ENCODE measurements at places on chromosomes 5 and 9.

DNA sequence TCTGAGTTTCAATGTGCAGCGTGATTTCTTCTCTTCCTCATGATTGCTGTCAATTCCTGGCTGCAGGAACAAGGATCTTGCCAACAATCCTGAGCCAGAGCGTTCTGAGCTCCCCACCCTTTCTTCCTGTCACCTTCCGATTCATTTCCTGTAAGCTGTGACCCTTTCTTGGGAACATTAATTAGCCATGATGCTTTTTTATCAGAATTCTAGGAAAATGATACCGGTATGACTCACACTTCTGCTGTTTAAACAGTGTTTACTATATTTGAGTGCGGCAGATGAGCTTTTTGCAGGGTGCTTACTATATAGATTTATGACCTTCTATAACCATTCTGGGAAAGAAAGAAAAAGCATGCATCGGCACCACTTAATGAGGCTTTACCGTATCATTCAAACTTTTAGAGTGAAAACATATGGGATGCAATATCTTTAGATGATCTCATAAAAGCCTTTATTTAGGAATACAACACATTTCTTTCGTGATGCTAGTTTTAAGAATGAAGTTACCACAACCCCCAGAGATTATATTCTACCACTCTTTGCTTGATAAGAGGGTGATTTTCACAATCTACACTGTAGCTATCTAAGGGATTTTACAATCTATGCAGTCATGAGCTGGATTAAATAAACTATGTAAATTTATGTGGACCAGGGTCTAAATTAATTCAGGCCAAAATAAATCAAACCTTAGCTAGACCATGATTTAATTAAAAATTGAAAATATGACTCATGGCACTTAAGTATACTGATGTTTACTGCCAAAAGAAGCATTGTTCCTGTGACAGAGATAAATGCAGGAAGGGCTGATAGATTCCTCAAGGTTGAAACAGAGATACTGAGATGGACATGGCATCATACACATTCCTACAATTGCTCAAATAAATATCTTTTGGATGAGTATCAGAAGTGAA is 38.0 kb upstream of the OSMR start:
- DNase-seq, result no peak

GRCh38 chr9:71446106-71446472 is 322.2 kb downstream of the CEMIP2 start:
- no peak for DNase-seq

DNA sequence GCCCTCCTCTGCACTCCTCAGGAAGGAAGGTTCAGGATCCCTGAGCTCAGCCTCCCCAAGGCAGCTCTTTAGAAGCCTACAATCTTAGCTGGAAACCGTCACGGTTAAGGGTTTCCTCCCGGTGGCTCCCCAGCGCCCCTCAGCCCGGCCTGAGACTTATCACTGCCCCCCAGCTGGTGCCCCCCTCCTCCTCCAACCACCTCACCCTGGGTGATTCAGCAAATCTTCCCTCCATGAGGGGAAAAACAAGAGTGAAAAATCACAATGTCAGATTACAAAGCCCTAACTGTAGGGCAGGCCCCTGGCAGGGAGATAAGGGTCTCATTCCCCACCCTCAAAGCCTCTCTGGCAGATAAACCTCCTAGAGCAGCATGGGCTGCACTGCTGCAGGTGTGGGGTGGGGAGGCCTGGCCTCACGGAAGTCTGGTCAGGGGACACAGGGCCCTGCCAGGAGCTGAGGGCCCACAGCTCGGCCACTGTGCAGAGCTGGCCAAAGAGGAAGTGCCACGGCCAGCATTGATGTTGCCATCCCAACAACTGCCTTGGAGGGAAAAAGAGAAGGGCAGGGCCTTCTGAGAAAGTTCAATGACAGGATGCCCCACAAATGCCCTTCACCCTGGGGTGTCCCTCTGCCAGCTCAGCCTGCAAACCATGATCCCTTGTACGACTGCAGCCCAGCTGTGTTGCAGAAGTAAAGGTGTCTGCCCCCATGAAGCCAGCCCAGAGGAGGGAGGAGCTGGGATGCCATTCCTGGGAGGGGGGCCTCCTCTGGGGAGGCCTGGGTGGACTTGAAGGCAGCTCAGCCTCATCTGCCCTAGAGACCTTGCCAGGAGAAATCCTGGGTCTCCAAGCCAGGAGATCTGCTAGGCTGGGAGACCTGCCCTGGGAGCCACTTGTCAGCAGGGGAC is 25.9 kb downstream of the GFI1B start:
- no peak for DNase-seq

DNA sequence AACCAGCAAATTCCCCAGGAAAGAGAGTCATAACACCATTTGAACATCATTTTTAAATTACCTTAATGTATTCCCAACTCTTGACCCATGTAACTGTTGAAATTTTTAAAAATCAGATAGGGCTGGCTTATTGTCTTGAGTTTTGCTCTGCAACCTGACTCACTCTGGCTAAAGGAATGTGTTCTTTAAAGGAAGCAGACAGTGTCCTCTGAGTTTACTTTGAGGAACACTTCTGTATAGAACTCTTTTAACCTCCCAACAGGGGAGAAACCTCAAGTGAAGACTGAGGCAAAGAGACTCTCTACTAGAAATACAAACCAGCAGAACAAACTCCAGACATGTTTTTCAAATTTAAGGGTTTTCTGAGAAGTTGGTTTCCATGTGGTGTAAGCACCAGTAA is 248.9 kb downstream of the CWC27 start:
- DNase-seq, result no peak

DNA sequence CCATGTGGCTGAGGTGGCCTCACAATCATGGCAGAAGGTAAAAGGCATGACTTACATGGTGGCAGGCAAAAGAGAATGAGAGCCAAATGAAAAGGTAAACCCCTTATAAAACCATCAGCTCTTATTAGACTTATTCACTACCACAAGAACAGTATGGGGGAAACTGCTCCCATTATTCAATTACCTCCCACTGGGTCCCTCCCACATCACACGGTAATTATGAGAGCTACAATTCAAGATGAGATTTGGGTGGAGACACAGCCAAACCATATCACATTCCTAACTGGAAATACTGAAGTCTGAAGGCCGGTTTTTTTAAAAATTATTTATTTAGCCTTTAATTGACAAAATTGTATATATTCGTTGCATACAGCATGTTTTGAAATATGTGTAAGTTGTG is 28.5 kb downstream of the FBXL7 start:
- DNase-seq, result no peak

DNA sequence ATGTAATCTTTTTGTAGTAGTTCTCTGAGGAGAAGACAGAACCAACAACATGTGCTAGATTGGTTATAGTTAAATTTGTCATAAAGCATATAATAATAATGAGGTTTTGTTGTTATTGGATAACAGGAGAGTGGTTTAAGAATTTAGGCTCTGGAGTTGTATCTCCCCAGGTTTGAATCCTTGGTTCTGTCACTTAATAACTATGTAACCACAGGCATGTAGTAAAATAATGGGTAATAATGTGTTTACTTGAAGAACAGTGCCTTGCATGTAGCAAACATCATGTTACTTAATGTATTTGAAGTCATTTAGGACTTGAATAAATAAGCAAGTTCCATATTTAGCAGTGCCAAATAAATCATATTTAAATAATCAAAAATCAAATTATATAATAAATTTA is 55.8 kb downstream of the NSD1 start:
- no peak for DNase-seq

Measured in activated CD4-positive, alpha-beta T cell treated with anti-CD3 and anti-CD28 coated beads, Interleukin-2, amount 10 ng/mL, durations not matched to agents 7 days and 5 days (primary cell).